ENCODE measurements at places on chromosomes 2 and 18.

DNA sequence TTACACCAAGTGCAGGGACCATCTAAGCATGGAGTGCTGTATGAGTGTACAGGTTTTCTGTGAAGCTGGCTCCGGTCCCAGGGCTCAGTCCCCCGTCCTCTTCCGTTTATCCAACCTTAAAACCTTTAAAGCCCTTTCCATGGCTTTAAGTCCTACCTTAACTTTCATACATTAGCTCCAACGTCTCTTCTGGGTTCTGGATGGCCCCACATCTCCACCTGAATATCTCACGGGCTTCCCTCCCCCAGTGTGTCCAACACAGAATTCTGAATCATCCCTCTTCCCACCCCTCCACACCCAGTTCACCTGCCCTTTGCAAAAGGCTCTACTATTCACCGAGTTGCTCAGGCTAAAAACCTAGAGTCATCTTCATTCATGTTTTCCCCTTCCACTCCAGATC, 12.8 kb downstream of the ARHGAP25 start:
- no peak for DNase-seq

DNA sequence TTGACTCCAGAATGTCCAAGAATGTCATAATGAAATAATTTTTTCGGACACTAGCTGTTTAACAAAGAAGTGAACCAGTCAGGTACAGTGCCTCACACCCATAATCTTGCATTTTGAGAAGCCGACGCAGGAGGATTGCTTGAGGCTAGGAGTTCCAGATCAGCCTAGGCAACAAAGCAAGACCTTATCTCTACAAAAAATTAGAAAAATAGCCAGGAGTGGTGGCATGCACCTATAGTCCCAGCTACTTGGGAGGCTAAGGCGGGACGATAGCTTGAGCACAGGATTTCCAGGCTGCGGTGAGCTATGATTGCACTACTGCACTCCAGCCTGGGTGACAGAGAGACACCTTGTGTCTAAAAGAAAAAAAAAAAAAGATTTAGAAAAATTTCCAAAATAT, 235.8 kb upstream of the FN1 start:
- no peak for DNase-seq

- DNase-seq = no peak
These were observed 13.4 kb upstream of the MAP3K2 start for GRCh38 chr2:127400897-127401756.

DNA sequence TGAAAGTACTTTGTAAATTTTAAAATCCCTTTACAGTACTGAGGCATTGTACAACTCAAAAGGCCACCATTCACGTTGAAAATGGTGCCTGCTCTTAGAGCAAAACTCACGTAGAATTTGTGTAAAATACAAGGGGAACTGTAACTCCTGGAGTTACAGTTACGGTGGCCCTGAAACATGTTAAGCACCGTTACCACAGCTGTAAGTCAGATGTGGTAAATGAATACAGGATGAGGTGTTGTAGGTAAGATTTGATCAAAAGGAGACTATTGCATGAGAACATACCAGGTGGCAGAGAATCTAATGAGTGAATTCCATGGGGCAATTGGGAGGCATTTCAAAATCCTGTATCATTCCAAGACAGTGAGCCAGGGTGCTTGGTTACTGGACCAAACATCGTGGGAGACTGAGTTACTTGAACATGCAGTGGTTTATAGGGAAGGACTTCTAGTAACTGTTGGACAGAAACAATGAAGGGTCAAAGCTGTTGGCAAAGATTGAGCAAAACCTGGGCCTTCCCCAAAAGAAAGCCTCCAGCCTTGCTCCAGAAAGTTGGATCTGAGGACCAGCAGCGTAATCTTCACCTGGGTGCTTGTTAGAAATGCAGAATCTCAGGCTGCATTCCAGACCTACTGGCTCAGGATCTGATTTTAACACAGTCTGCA, 535.8 kb upstream of the POU3F3 start:
- DNase-seq = no peak

DNA sequence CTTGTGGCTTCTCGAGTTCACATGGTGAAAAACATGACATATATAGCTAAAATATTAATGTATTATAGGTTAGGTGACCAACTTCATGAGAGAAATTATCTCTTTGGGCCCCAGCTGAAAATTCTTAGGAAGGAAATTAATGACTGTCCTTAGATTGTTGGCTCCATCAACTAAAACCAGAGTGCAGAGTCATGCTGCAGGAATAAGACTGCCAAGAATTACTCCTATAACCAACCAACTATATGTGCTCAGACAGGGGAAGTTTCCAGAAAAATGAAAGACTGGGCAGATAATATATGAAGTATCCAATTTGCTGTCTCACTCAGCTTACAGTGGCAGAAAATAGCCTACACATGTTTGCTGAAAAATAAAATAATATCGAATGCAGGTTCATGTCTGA, 71.0 kb upstream of the TMEFF2 start:
- DNase-seq = no peak

GRCh38 chr2:50514901-50515300, 517.0 kb downstream of the NRXN1 start:
- peak; percentile 64 for DNase-seq

DNA sequence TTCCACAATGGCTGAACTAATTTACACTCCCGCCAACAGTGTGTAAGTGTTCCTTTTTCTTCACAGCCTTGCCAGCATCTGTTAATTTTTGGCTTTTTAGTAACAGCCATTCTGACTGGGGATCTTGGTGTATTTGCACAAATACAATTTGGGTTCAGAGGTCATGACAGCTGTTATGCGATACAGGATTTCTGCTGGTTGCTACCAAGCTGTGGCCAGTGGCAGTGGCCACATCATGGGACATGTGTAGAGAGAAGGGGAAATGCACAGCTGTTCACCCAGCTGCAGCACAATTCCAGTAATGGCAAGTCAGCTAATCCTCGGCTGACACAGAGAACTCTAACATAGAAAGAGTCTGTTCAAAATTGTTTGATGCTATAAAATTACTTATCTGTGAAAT, 21.0 kb upstream of the SELENOI start:
- DNase-seq = no peak

DNA sequence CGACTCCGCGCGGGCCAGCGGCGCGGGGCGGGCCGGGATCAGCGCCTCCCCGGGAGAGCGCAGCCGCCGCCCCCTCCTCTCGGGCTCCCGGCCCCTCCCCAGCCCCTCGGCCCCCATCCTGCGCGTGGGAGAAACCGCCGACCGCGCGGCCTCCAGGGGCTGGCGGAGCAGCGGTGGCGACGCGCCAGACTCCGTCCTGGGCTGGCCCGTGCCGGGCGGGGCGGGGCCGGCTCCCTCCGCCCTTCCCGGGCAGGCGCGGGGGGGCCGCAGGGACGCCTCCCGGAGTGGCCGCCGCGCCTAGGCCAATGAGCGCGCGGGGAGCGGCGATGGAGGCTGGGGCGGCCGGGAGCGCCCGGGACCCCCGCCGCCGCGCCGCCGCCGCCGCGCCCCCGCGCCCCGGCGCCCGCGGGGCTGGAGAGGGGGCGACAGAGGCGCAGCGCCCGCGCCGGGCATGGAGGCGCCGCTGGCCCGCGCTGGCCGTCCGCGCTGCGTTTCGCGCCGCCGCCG, 49.1 kb downstream of the KCNIP3 start:
- no peak for DNase-seq

DNA sequence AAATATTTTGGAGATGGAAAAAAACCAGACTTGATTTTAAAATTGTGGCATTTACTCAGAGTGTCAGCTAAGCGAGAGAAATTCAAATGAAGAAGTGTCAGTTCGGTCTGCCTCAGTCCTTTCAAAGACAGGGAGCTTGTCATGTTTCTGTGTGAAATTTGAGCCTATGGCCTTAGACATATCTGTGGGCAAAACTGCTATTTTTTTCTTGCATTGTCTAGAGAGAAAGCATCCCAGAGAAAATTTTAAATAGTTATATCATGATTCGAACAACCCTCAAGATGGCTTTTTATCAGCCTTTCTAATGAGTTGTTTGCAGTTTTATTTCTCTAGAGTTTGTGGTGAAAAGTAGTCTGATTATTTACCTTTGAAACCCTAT, 50.2 kb upstream of the KCNE4 start:
- DNase-seq = no peak

DNA sequence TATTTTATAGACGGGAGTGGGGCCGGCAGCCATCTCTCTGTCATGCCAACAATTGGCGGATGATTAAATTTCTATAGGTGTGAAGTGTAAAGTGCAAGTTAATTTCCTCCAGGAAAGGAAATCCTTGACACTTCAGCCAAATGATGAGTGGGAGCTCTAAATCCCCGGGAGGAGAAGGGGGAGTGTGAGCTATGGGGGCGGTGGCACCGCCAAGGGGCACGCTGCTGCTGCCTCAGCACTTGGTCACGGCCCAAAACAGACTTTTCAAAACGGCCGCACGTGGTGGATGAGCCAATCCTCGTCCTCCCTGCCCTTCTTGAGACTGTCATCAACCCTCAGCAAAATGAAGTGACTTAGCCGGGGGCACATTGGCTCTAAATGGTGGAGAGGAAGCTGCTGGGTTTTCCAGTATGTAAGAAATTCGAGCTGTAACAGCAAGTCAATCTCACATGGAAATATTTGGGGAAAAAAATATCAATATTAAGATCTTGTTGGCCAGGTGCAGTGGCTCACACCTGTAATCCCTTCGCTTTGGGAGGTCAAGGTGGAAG, 200.8 kb downstream of the TFCP2L1 start:
- DNase-seq = no peak
